NCI-H1694 (cell line): ENCODE measurements at places on chromosomes 7 and 10.

DNA sequence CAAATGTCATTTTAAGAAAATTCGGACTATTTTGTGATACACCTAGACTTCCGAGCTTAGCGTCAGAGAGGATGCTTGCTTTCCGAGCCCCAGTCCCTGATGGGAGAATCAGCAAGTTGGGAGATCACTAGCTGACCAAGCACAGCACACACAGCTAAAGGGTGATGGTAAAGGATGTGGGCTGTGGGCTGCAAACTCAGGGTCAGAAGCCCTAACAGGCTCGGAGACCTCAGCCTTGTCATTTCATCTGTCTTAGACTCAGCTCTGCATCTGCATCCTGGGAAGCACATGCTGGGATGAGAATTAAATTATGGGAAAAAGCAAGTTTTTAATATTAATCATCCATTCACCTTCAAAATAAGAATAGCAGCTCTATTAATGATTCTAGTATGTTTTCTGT is 3.3 kb downstream of the CUBN start:
- no peak for DNase-seq

GRCh38 chr10:104330168-104331110 is 7.8 kb downstream of the ITPRIP start:
- no peak for DNase-seq

GRCh38 chr10:8656261-8656660 is 601.8 kb downstream of the GATA3 start:
- DNase-seq = no peak

DNA sequence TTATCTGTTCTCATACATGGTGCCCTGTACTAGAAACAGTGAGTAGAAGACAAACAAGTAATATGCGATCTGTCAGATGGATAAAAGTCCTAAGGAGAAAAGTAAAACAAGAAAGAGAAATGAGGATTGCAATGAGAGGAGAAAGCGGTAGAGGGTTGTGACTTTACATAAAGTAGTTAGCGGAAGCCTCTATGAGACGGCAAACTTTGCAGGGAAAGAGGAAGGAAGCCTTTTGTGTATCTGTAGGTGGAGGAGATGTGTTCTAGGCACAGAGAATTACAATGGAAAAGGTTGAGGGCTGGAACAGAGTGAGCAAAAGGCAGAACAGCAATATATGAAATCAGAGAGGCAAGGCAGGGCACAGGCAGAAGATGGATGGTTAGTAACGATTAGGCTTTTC is 150.4 kb upstream of the SEMA3E start:
- DNase-seq = no peak

- DNase-seq = no peak
These were observed 43.0 kb downstream of the CH25H start for GRCh38 chr10:89164080-89164479.

DNA sequence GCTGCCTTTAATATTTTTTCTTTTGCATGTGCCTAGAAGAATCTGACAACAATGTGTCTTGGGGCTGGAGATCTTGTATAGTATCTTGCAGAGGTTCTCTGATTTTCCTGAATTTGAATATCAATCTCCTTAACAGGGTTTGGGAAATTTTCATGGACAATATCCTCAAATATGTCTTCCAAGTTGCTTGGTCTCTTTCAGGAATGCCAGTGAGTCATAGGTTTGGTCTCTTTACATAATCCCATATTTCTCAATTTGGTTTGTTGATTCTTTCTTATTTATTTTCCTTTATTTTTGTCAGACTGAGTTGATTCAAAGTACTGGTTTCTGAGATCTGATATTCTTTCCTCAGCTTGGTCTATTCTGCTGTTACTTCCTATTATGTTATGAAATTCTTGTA is 208.7 kb upstream of the GLI3 start:
- no peak for DNase-seq

- DNase-seq = no peak
These were observed 60.9 kb downstream of the CSGALNACT2 start for GRCh38 chr10:43199088-43199683.

GRCh38 chr7:121451367-121452094 is 55.4 kb upstream of the FAM3C start:
- no peak for DNase-seq
